ENCODE measurements at places on chromosomes 1 and 21.

DNA sequence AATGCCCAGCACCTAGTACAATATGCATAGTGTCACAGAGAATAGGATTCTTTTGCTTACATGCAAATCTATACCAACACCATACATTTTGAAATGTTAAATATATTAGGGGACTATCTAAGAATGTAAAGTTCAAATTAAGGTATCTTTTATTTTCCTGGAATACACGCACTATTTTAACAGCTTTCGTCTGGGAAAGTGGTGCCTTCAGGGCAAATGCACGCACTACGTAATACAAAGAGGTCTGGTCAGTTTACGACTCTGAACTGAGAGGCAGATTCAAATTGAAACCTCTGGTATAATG lies 931 bp downstream of the FUBP1 start:
- DNase-seq: no peak

DNA sequence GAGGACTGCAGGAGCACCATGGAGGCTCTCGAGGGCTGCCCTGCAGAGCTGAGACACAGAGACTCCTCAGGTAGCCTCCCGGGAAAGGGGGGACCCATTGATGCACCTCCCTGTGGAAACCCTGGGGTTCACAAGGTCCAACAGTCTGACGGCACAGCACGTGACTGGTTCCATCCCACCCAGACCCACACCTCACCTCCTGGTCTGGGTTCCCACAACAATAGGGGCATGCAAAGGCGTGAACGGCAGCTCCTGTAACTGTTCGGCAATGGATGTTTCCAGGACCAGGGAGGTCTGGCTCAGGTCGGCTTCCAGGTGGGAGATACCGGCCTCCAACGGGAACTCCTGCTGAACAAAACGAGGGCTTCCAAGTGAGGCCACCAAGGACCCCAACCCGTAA lies 86.8 kb downstream of the NPHP4 start:
- DNase-seq: no peak

DNA sequence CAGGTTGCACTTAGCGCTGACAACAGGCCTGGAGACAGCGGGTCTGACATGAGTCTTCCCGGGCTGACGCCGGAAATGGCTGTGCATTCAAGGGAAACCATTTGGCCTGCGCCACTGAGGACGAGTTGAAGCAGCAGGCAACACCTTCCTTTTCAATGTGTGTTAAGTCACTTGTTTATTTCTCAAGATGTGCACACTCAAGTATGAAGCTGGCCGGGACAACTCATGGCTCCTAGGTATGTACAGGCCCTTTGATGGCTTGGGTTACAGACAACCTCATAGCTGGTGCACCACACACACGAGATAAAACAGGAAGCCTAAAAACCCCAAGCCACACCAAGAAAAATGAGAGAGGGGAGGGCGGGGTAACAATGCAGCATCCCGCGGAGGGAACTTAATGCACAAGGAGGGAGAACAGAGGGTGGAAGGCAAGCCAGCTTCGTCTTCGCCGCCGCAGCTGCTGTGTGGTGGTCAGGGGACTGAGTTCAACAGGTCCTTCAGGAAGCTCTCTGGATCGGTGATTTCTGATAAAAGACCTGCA lies 118.0 kb upstream of the IFFO2 start:
- DNase-seq: peak; percentile 7

DNA sequence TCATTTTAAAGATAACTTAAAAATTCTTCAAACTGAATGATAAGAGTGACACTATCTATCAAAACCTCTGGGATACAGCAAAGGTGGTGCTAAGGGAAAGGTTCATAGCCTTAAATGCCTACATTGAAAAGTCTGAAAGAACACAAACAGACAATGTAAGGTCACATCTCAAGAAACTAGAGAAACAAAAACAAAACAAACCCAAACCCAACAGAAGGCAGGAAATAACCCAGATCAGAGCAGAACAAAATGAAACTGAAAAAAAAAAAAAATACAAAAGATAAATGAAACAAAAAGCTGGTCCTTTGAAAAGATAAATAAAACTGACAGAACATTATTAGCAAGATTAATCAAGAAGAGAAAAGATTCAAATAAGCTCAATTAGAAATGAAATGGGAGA lies 6.8 kb downstream of the ODF2L start:
- DNase-seq: no peak

GRCh38 chr1:53278298-53278725 lies 40.0 kb upstream of the MAGOH start:
- DNase-seq: peak; percentile 48

- no peak for DNase-seq
These were observed 113.0 kb upstream of the TMPRSS2 start for GRCh38 chr21:41620982-41621381.

GRCh38 chr1:228697207-228698016 lies 37.9 kb upstream of the RHOU start:
- DNase-seq: no peak

DNA sequence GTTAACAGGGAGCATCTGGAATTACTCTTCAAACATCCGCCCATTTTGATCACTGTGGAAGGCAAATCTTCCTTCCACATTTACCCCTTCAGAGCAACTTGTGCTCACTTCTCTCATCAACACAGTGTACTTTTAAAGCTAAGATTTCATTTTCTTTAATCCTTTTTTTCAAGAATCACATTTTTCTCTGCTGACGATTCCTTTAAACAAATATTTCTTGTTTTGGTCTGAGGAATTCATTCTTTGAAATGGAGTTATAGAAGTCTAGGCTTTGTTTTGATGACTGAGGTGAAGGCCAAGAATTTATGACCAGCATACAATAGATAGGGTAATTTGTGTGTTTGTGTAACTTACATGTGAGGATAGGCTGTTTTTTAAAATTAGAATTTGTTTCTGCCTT lies 25.6 kb downstream of the LRRC42 start:
- DNase-seq: no peak

DNA sequence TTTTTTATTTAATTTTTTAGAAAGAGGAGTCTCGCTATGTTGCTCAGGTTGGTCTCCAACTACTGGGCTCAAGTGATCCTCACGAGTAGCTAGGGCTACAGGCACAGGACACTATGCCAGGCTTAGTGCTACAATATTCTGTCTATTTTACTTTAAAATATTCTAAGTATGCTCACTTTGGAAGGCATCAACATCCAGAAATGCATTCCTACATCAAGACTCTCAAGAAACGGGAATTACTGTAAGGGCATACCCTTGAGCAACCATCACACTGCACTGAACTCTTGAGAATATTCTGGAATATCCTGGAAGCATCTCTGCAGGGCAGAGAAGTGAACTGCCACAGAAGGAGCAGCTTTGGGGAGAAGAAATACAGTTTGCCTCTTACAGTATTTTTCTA lies 565 bp upstream of the DMRTB1 start:
- DNase-seq: no peak

GRCh38 chr21:35026617-35027562 lies 22.2 kb downstream of the RUNX1 start:
- DNase-seq: peak; percentile 63

GRCh38 chr1:198771563-198772153 lies 132.8 kb downstream of the PTPRC start:
- no peak for DNase-seq
